ENCODE measurements at places on chromosomes 2 and 18.

DNA sequence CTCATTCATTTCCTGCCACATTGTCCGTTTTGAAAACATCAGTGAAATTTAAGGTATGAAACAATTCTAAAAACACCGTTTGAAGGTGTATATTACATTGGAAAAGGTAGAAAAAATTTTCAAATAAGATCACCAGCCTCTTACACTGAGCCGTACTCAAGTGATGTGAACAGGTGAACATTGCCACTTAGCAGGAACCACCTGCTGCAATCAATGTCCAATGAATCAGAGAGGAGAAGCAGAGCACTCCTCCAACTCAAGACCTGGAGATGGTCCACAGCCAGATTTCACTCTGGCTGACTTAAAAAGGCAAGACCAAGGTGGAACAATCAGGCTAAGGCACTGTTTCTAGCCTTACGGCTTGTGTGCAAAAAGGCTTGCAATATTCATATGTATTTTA, 110.3 kb upstream of the TTN start:
- no peak for DNase-seq

DNA sequence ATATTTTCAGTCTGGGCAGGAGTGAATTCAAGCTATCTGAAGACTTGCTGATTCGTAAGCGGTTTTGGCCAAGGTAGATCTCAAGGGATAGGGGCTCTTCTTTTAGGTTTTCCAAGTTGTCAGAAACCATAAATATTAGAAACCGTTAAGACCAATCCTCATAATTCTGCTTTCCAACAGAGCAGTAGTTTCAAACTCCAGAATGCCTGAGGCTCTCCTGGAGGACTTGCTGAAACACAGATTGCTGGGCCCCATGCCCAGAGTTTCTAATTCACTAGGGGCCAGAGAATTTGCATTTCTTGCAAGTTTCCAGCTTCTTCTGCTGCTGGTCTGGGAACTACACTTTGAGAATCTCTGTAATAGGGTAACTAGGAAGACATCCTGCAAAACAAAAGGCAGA, 1855.7 kb upstream of the CELF4 start:
- no peak for DNase-seq

GRCh38 chr18:48662011-48662661, 123.3 kb downstream of the CTIF start:
- no peak for DNase-seq

GRCh38 chr2:141899740-141900139, 231.1 kb downstream of the LRP1B start:
- no peak for DNase-seq

- DNase-seq = no peak
Observed at GRCh38 chr2:127778850-127779249, 32.1 kb downstream of the WDR33 start.

DNA sequence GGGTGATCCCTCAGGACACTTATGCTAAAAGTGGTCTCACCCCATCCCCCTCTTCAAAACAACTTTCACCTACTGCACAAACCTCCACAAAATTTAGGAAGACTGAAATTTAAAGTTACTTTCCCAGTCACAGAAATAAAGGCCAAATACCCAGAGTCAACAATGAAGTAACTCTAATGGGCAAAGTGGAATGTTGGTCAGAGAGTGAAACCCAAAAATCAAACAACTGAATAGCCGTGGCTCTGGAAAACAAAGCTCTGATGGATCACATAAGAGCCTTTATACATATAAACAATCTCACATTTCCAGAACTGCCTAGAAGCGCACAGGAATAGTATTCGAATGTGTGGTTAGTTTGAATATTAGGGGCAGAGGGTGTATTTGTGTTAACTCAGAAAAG, 4.7 kb downstream of the ACVR1 start:
- no peak for DNase-seq

DNA sequence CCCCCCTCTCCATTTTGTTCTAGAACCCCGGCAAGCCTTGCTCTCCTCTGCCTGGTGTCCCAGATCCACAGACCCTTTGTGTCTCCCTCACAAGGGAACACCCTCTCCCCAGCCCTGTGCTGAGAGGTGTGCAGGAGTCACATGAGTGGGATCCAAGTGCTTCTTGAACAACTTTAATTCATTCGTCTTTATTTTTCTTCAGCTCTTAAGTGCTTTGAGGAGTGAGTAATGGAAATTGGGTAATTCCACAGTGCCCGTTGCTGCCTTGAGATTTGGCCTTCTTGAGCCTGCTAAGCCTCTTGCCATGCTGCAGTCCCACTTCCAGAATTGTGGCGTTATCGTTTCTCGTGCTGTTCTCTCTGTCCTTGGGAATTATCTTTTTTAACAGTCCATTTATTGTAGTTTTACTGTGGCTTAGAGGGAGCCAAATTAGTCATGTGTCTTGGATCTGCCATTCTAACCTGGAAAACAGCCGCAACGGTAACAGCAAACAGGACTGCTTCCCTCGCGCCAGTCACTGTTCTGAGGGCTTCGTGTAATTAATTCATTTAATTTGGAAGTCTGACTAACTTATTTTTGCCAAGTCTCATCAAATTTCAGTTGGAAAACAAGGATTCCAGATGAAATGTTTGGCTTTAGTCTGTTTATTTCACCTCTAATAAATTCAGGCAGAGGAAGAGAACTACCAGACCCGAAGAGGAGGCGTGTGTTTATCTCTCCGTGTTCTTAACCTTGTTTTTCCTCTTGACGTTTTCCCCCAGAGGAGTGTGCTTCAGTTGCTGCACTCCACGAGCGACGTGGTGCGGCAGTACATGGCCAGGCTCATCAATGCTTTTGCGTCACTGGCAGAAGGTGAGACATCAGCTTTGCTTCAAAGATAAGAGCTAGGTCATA, 72.0 kb downstream of the ARMC9 start:
- DNase-seq = no peak

- DNase-seq = no peak
Observed at GRCh38 chr2:143934626-143935481, 585.1 kb downstream of the ZEB2 start.

GRCh38 chr2:144233733-144234541, 286.0 kb downstream of the ZEB2 start:
- no peak for DNase-seq

DNA sequence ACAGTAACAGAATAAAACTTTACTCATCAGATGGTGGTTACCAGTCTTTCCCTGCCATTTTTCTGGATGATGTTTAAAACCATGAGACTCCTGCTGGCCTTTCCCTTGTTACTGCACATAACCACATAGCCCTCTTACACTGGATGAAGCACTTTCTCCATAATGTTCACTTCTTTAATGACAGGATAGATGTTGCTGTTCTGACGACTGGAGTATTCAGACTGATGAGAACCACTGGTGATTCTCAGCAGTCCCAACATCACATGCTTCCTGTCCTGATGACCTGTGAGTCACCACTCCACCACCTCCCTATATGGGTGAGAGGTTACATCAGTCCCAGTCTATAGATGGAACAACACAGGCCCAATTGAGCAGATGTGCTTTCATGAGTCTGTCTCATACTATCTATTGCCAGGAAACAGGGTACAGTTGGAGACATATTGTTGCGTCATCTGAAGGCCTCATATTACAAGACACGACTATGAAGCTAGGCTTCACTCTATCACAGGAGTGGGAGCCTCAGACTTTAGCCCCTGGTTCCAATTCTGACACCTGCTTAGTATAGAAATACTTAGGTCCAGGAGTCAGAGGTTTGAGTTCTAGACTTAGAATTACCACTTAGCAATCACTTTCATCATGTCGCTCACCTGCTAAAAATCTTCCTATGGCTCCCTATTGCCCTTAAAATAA, 145.7 kb upstream of the KLF7 start:
- peak; percentile 56 for DNase-seq

DNA sequence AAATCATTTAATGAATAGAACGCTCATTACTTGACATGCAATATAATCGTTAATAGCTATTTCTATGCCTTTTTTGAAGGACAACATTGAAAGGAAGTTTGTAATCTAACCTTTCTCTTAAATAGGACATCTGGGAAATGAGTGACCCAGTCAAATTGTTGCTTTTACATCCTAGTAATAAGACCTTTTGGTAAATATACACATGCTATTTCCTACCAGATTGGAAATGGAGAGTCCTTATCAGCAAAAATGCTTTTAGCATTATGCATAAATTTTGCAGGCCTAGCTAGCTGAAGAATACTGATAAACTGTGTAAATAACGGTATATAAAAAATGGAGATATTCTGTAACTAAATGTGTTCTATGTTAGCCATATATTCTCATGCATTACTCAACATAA, 567.3 kb upstream of the DSEL start:
- DNase-seq = no peak

DNA sequence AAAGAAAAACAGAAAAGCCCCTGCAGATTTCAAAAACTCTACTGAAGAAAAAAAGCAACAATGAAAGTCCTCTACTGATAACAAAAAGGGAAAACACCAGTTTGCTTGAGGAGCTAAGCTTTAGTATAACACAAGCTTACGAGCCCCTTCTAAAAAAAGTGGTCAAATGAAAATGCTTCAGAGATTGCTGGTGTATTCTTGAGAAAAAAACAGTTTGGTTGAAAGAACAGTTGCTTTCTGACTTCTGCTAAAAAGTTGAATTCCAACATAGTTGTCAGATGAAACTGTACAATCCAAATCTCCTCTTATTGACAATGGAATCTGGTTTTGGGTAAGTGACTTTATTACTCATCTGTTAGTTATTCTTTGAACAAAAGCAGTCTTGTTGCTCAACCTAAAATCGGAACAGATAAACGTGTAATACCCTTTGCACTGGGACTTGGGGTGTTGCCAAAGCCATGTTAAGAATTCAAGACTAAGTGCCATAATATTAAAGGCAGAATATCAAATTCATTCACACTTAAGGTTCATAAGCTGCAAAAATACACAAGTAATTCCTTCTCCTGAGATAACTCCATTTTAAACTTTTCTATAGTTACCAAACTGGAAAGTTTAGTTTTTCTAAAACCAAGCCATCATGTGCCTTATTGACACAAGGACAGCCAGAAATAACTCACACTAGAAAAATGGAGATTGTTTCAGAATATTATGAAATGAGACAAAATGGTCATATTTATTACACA, 45.3 kb upstream of the SPAG16 start:
- no peak for DNase-seq

DNA sequence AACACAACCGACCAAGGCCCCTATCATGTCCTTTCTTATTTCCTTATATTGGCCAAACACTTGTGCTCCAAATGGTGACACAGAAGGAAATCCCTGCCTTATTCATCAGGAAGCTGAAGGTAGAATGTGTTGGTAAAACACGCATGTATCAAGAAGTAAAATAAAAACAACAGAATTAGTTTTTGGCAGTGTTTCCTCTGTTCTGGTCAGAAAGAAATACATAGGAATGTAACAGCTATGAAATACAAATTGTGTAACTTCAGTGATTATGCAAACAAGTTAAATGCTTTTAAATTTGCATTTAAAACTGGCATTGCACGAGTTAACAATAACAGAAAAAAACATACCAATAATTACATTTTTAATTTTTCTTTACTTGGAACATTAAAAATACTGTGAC, 19.3 kb downstream of the ST6GAL2 start:
- no peak for DNase-seq

- DNase-seq = no peak
Observed at GRCh38 chr18:65409261-65409660, 341.6 kb upstream of the CDH7 start.

DNA sequence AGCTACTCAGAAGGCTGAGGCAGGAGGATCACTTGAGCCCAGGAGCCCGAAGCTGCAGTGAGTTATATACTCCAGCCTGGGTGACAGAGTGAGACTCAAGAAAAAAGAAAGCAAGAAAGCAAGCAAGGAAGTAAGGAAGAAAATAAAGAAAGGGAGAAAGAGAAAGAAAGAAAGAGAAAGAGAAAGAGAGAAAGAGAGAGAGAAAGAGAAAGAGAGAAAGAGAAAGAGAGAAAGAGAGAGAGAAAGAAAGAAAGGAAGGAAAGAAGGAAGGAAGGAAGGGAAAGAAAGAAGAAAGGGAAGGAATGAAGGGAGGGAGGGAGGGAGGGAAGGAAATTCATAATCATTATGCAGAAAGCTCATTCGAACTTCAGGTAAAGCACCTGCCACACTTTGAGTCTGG, 33.9 kb downstream of the KIF3C start:
- no peak for DNase-seq

DNA sequence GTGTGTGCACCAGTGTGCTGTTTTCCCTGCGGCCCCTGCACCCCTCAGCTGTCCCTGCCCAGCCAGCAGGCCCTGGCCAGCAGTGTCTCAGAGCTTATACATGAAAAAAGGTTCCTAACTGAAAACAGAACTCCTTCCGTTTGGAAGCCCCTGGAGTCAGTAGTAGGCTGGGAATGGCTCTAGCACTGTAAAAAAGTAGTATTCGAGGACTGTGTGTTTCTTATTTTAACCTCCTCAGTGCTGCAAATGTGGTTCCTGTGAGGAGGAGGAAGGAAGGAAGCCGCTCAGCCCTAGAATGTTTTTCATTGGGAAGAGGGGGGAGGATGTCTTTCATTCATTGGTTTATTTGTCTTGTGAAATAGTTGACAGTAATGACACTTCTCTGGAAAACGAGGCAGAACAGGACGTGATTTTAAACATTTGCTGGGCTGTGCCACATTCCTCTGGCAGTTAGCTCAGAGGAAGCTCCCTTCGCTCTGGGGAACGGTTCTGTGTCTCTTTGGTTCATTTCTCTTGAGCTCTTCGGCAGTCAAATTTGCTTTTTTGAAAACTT, 103.5 kb downstream of the SPTBN1 start:
- DNase-seq = no peak

- DNase-seq = peak; percentile 18
Observed at GRCh38 chr2:20224164-20224715, 690 bp downstream of the SDC1 start.

GRCh38 chr2:71618327-71619113, 165.2 kb downstream of the DYSF start:
- DNase-seq = peak; percentile 28

GRCh38 chr18:8279346-8279745, 329.9 kb upstream of the RAB12 start:
- no peak for DNase-seq

DNA sequence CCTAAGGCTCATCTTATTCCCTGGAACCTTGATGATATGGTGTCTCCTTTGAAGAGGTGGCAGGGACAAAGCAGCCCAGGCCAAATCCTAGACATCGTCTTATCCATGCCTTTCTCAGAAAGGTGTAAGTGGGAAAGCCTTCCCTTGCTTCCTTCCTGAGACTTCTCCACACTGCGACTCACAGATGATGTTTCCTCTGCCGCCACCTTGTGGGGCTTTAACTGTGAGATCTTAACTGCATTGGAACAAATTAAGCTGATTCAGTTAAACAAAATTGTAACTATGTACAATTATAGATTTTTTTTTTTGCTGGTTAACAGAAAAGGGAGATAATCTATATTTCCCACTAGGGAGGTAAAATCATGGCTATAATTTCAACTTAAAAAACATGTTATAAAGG, 10.0 kb upstream of the GCA start:
- DNase-seq = no peak

GRCh38 chr2:177900082-177900481, 172.5 kb downstream of the PDE11A start:
- no peak for DNase-seq

- DNase-seq = no peak
Observed at GRCh38 chr2:128727404-128727803, 408.7 kb upstream of the HS6ST1 start.

DNA sequence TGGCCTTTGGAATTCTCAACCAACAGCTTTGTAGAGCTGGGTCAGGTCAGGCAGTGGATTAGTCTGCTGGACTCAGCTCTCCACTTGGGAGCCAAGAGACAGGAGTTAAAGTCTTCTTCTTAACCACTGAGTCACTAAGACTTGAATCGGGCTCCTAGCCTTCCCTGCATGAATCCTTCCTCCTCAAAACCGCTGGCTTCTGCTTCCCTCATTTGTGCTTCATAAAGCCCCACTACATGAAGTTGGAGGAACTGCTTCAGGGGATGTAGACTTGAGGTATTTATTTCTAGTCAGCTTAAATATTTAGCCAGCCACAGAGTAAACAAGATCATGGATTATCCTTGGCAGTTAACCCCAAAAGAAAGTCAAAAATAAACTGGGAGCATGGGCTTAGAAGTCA, 536.3 kb upstream of the TNP1 start:
- DNase-seq = no peak
